ENCODE measurements at places on chromosomes 7 and 10.

DNA sequence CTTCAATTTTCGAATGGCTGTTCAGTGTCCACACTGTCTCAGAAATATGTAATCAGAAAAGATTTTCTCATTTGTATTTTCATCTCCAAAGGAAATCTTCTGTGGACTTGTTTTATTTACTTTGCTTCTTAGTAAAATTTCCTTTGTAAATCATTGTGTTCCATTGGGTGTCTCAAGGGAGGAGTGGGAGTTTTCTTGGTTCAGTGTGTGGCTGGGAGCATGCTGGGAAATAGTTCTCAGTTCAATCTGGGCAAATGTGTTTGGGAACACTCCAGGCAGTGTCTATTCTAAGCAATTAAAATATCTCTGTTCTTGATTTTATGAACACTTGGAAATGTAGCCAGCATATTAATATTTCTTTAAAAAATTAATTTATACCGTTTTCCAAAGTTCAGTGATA, 1019.8 kb downstream of the CNTNAP2 start:
- no peak for DNase-seq

DNA sequence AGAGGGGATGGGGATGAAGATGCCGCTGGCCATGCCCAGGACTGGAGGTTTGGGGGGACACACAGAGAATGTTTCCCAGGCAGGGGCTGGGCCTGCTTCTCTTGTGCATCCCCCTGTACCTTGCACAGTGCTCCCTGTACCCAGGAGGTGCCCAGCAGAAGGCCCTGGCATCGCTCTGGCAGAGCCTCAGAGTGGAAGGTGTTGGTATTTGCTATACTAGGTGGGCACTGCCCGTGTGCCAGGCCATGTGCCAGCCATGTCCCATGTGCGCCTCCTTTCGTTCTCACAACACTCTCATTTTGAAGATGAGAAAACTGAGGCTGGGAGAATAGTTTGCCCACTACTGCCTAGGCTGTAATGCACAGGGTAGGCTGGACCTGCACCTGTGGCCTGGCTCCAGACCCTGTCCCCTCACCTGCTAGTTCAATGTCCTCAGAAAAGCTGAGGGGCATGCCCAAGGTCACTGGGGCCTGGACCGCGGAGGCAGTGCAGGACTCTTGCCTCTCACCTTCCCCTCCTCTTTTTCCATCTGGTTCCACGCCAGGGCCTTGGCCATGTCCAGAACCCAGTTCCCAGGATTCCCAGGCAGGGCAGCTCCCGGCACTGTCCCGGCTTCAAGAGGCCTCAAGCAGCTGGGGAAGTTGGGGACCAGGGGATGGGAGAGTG, 64.7 kb downstream of the GOLGA7B start:
- no peak for DNase-seq

DNA sequence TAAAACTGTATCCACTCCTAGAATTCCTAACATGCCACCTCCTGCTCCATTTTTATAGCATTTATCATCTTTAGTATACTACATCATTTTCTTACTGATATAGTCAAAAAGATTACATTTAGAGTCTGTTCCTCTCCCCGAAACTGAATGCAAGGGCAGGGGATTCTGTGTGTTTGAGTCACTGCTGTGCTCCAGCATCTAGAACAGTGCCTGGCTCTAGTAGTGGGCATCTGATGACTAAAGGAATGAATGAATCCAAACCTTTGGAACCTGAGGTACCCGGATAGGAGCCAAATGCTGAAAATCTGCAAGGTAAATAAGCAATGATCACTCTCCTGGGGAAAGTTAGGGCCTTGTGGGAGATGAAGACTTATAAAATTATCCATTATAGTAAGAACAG, 18.9 kb downstream of the GOT1 start:
- no peak for DNase-seq

GRCh38 chr7:140581411-140581810, 59.2 kb downstream of the DENND2A start:
- no peak for DNase-seq

DNA sequence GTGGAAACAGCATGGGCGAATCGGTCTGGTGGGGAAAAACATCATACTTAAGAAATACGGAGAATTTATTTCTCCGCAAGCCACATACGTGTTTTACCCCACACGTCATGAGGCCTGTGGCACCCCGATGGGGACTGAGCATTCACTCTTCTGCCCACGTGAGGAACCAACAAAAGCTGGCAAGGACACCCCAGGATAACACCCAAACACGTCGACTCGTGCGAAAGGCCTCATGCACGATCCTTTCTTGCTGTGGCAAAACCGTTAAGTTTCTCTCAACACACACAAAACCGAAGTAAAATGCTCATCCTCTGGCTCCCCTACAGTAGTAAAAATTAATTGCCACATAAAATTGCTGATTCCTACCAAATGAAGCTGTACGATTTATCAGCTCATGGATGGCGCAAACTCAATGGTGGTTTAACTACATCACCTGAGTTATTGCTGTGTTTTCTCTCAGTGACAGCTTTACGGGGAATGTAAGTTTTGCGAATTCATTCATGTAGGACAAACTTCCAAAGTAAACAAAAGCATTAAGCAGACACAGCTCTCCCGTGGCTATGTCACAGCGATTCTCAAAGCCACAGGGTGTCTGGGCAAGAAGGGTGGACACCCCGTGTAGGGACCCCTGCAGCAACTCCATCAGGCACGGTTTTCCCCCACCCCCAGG, 97.0 kb downstream of the CTBP2 start:
- DNase-seq, result no peak

GRCh38 chr10:49370326-49371100, 25.4 kb downstream of the DRGX start:
- DNase-seq, result no peak

All from activated T-helper 1 cell treated with anti-CD3 and anti-CD28 coated beads, Interleukin-2, amount 50 U/mL, for 16 hours (primary cell).